Muscle of leg (tissue), 16 donors: ENCODE measurements at places on chromosomes 1 and 21. TPM values are rescaled to one million over a fixed set of nuclear protein-coding genes. Genes with fewer than 3 reads are reported as not detected.

DNA sequence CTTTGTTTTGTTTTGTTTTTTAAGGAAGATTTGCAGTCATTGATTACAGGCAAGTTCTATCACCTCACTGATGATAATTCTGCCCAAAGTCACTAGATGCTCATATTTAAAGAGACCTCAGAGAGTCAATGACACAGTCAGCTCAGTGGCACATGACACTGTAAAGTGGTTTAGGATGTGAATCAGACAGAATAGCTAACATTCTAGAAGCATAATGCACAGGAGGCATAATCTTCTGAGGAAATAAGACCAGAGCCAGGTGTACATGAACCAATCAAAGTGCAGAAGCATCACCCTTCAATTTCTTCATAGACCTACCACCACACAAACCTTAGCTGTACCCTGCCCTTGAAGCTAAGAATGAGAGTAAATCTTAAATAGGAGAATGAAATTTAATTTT, 268.5 kb downstream of the BRINP2 start:
- DNase-seq: no peak

DNA sequence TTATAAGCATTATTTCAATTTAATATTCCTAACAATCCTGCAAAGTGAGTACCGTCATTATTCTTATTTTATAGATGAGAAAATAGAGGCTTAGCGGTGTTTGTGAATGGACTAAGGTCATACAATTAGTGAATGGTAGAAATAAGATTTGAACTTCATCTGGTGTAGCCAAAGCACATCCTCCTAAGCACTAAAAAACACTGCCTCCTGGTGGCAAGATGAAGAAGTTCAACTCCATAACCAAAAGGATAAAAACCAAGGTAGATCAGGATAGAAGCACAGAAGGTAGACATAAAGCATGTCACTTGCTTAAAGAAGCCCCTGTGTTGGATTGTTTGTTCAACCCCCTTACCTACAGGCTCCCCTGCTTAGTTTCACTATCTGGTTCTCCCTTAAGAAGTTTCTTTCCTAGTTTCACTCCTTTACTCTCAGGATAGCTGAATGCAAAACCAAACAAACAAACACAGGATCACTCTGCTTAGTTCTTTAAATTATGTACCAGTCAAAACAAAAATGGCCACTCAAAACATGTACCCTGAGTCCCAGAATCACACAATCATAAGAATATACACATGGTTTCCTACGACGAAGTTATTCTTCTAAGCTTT, 12.7 kb upstream of the AIM2 start:
- no peak for DNase-seq

DNA sequence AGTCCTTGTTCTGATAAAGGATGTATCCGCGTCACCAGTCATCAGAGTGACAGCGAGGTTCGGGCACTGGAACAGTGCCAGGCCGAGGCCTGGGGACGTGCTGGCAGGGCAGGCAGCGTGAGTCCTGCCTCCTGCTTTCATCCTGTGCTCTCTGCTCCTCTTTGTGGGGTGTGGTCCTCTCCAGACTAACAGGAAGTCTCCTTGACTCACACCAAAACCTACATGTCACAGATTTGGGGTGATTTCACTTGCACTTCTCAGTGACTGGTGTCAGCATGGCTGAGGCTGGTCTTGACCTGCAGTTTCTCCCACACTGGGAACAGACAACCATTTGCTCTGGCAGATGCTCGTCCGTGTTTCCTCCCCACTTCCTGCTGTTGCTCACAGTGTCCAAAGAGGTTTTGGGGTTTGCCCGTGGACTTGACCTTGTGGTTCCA, 8.8 kb upstream of the NLRP3 start:
- DNase-seq: peak; percentile 25

GRCh38 chr1:224743608-224744164, 127.6 kb downstream of the CNIH3 start:
- no peak for DNase-seq

- no peak for DNase-seq
Measured at GRCh38 chr1:51937112-51937511, 53.4 kb downstream of the RAB3B start.

GRCh38 chr1:15704526-15705183, 20.5 kb downstream of the PLEKHM2 start:
- no peak for DNase-seq

DNA sequence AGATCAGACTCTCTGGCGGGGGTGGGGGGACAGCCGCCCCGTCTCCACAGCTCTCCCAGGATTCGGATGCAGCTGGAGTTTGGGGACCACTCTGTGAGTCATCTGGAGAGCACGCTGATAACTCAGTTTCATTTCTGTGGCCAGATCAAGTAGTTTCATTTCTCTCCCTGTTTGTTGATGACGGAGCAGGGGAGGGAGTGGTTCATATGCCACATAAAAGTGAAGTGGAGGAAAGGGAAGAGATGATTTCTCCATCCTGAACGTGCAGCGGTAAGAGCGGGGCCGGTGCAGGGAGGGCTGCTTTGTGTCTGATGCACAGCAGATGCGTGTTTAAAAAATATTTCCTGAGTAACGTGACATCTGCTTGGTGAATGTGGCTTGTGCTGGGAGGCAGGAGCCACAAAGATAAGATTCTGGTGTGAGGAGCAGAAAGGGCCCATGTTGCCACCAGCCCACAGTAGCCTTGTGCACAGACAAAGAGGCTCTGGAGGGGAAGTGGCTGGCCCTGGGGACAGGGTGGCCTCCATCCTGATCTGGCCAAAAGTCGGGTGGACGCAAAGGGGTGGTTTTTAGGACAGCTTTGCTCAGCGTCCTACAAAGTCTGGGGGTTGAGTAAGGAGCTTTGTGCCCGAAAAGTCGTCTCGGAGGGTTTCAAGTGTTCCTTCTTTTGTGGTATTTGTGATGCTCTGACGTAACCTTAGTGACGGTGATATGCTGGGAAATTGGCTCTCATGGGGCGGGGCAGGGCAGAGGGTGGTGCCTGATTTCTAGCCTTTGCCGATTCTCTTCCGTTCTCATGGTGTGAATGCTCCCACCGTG, at the start of gene MX2:
MX2 (plus strand) TSS at position 242 of the 819 bp plus-strand sequence. CDS start 14,880 bp downstream, outside the sequence.
- DNase-seq: peak; percentile 80

DNA sequence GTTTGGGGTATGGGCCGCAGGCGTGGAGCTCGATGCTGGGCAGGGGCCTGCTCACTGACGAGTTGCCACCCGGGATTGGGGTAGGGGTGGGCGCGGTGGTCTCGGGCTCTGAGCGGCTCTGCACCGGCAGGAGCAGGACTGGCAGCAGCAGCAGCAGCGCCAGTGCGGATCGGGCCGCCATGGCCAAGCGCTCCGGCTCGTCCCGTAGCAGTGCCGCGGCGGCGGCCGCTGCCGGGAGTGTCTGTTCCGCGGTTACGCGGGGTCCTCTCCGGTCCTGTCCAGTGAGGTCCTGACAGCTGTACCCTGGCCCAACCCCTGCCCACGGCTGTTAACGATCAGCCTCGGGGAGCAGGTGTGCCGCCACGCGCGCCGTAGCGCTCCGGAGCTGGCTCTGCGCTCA, 26.5 kb downstream of the ADARB1 start:
- no peak for DNase-seq

- DNase-seq: peak; percentile 16
Measured at GRCh38 chr1:38608202-38608864, 251.2 kb downstream of the RRAGC start.

DNA sequence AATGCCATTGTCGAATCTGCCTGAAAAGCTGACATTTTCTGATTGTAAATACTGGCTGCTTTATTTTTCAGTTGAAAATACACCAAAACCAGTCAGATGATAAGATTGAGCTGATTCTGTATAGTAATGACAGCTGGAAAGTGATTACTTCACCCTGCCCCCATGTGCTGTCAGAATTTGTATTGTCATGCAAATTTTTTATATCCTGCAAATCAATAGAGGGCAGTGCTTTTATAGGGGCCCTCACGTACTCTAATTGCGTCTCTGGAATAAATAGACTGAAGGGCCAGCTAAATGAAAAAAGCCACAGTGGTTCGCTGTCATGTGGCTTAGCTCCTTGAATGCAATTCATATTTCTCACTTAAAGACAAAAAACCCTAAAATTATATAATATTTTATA, 208.6 kb downstream of the LHX8 start:
- no peak for DNase-seq

DNA sequence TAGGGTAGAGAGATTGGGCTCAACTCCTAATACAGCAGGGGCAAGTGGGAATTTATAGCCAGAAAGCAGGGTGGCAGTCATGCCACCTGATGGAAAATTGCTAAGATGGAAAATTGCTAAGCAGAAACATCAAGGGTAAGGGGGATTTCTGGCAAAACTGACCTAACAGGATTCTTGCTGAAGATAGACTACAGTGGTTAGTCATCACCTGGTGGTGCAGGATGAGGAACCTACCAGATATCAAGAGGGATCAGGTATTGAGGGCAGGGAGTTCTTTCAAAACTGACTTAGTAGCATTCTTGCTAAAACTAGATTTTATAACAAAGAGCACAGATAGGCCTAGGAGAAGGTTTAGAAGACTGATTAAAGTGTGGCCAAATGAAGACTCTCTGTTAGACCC, 292.9 kb downstream of the PLPP3 start:
- DNase-seq: no peak

DNA sequence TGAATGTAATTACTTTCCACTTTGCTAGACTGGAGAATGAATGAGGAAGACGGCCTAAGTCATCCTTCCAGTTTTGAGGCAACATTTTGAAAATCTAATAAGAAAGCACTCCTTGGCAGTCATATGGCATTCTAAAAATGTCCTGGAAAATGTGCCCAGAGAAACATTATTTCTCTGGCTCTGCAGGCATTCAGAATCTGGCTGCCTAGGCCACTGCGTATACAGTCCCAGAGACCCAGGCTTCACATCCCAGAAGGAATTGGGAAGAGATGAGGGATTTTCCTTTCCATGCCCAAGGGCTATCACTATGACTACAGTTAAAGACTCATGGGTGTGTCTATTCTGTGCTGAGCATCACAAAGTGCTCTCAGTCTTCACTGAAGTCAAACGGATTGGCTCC, 92.9 kb downstream of the BEND5 start:
- DNase-seq: peak; percentile 45

DNA sequence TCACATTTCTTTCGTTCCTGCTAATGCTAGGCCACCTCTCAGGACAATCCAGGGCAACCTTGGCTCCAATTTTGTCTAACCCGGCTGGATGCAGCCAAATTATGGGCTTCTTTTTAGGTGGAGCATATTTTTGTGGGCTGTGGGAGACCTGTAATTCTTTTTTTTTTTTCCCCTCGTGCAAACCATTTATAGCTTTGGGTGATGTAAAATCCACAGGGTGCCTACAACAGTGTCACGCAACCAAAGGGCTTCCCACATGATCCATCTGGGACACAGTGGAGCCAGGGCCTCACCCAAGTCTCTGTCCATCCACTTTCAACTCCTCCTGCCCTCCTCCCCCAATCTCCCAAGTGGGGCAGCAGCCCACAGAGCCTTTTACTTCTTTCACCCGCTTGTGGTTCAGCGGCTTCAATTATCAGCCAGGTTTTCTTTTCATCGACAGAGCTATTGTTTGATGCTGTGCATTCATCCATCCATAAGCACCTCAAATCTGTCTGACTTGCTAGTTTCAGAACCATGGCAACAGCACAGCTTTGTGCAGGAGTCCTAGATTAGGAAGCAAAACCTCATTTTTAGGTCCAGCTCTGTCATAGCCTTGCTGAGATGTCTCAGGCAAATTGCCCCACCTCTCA, 10.0 kb upstream of the OVAAL start:
- no peak for DNase-seq

DNA sequence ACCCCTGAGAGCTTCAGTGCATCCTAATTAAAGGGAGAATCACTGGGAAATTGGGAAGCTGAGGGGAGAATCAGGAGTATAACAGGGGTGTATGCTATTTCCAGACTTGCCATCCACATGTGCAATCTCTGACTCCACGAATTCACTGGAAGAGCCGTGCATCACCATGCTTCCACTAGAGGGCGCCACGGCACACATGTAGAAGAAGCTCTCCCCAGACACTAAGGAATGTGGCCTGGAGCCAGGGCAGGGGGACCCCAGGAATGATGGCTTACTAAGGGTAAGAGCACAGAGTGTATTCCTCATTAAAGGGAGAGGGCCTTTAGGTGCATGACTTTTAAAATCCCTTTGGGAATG, 81.5 kb downstream of the ABCA4 start:
- peak; percentile 71 for DNase-seq

DNA sequence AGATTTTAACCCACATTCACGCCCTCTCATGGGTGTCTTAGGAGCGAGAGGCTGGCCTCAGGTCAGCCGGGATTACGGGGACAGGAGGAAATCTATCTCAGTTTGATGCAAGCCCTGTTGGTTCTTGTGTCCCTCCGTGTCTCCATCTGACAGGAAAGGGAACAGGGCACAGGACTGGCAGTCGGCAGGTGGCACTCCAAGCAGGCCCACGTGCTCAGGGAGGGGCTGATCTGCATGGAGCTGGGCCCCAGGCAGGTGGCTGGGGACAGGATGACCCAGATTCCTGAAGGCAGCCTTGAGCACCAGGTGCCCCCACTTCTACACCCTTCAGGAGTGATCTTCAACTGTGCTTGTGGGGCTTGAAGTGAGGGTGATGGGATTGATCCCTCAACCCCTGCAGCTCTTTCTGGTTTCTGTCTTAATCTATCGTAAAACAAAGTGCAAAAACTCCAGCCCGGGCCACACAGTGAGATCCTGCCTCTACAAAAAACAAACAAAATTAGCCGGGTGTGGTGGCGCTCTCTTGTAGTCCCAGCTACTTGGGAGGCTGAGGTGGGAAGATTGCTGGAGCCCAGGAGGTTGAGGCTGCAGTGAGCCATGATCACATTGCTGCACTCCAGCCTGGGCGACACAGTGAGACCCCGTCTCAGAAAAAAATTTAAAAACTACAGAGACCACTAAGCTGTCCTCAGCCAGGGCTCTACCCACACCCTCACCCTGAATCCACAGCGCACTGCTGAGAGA, 8.3 kb downstream of the PLEKHG5 start:
- no peak for DNase-seq

DNA sequence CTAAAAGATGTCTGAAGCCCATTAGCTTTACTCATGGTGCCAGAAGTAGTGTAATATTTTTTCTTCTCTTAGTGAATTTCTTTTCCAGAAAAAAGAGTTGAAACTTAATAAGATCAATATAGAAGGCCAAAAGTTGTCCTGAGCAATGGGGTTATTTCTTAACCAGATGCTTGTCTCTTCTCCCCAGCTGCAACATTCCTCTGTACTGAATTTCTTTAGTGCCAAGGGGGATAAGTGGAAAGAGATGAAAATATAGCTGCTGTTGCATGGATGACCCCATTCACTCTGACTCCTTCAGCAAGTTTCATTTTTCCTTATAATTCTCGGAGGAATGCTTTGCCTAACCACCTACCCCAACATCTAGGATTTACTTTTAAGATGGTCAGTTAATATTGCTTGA, 675.0 kb downstream of the USP25 start:
- DNase-seq: peak; percentile 96

GRCh38 chr1:42431514-42431913, 24.3 kb downstream of the ZMYND12 start:
- no peak for DNase-seq

The AADACL3 gene
- not detected for total RNA-seq

The PRAMEF20 gene
- total RNA-seq: not detected

The DISP3 gene
- 0.18 TPM for total RNA-seq

The TNFRSF1B gene
- total RNA-seq: 8.8 TPM

The TNFSF18 gene
- 0.18 TPM for total RNA-seq

The FCMR gene
- total RNA-seq: 0.58 TPM

The CD84 gene
- total RNA-seq: 2.0 TPM

The C4BPB gene
- 0.27 TPM for total RNA-seq

The CD1C gene
- total RNA-seq: 1.1 TPM

The IL10 gene
- 1.1 TPM for total RNA-seq

The CALML6 gene
- 162 TPM for total RNA-seq

The GJB4 gene
- total RNA-seq: not detected

The KDF1 gene
- total RNA-seq: not detected

The SLC35F3 gene
- 0.62 TPM for total RNA-seq

The CAMK2N1 gene
- total RNA-seq: 1.7 TPM
